Daoy (cell line): ENCODE measurements at places on chromosomes 12 and 14. TPM values are rescaled to one million over a fixed set of nuclear protein-coding genes. Genes with fewer than 3 reads are reported as not detected.

The NANOG gene
- not detected in 2 replicates for total RNA-seq

The GARIN6 gene
- total RNA-seq, result not detected in 2 replicates

- DNase-seq, result peak; percentile 81
These were observed 7.6 kb downstream of the GCH1 start for GRCh38 chr14:54894995-54895394.

DNA sequence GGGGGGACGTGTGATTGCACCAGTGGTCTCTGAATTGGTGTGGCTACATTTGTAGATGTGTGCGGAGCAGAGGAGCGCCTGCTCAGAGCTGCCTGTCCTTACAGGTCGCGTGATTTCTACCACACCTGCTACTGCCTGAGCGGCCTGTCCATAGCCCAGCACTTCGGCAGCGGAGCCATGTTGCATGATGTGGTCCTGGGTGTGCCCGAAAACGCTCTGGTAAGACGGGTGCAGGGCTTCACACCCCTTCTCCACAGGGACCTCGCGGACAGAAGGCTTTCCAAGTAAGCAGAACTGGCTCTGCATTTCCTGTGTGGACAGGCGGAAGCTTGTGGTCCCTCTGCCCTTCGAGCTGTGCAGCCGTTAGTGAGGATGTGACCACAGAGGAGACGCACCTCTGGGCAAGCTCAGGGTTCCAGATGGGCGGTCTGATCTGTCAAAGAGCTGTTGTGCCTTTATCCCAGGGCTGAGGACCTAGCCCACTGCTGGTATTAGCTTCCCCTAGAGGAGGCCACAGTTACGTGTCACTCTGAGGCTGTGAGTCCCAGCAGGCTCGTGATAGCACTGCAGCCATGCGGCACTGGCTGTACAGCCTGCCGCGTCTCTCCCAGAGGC, 47.7 kb downstream of the MAX start:
- no peak for DNase-seq

DNA sequence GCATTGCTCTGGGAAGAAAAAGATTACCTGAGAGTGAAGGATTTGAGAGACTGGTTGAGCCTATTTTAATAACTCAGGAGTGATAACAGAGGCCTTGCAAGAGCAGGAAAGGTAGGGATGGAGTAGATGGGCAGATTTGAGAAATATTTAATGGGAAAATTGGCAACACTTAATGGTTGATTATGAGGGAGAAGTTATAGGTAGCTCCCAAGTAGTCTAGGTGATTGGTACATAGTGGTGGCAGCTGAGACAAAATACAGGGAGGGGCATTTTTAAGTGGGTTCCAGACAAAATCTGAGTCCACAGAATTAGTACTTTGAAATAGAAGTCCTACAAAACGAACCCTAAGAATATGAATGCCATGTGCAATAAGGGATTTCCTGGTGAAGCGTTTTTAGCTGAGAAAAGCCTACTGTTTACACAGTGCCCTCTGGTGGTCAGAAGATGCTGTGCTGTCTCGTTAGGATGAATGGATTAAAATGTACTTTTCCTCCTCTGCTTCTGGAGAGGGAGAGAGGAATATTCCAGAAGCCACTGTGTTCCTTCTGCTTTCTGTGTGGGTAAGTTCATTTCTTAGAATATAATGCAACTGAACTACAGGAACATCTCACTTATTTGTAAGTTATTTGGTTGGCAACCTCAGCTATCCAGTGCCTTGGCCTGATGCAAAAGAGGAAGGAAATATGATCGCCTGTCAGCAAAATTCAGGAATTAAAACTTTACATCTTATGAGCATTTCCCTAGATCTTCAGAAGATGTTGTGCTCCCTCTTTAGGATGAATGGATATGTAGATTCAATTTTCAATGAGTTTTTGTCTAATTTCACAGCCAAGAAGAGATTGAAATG, 6.5 kb downstream of the ZBTB1 start:
- DNase-seq, result peak; percentile 71

GRCh38 chr12:49556391-49557186, 11.4 kb downstream of the MCRS1 start:
- no peak for DNase-seq

GRCh38 chr12:80314741-80315140, 129.3 kb upstream of the PTPRQ start:
- DNase-seq, result no peak
